Dermis microvascular lymphatic vessel endothelial cell (primary cell): ENCODE measurements at places on chromosomes 3 and 15. TPM values are rescaled to one million over a fixed set of nuclear protein-coding genes. Genes with fewer than 3 reads are reported as not detected.
A peak's percentile ranks its signal among the peaks of the same experiment; 100 is the strongest.

Gene TPRA1
- 23.1 and 30.7 TPM in 2 replicates for total RNA-seq

Gene IL17RD
- 0.26 and 0.38 TPM in 2 replicates for total RNA-seq

Gene EIF3J
- total RNA-seq, result 35.3 and 46.5 TPM in 2 replicates

Gene MORC1
- not detected in 2 replicates for total RNA-seq

Gene CCK
- not detected in 2 replicates for total RNA-seq

- peak; percentile 63 for DNase-seq
Measured at GRCh38 chr15:72285927-72286516, 13.7 kb upstream of the PARP6 start.

GRCh38 chr3:12708584-12709192, 44.8 kb upstream of the RAF1 start:
- no peak for DNase-seq

GRCh38 chr3:151501171-151501922, 40.5 kb upstream of the IGSF10 start:
- no peak for DNase-seq

DNA sequence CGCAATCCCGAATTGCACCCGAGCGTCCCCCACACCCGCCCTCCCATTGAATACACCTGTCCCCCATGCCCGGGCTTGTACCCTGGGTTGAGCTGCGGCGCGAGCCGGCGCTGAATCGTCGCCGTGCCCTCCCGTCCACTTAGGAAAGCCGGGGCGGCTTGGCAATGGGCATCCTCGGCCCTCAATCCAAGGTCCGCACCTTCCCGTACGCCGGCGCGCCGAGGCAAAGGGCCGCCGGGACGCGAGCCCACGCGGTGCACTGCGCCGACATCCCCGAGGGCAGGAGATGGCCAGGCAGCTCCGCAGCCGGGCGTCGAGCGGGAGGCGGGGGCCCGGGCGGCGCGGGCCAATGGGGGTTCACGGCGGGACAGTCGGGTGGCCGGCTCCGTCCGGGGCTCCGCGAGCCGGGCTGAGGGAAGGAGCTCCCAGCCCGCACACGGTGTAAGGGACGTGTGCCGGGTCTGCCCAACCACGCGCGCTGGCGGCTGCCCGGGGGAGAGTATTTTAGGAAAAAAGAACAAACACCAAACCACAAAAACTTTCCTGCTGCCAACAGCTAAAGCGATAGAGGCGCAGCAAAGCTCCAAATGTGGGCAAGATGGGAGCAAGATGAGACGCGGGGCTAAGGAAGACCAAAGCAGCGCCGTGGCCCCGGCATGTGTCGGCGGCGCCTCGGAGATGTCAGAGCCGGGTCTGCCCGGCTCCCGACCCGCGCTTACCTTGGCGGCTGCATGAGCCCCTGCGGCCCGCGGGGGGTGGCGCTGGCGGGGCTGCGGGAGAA, 621 bp downstream of the RGMA start:
- DNase-seq, result no peak

DNA sequence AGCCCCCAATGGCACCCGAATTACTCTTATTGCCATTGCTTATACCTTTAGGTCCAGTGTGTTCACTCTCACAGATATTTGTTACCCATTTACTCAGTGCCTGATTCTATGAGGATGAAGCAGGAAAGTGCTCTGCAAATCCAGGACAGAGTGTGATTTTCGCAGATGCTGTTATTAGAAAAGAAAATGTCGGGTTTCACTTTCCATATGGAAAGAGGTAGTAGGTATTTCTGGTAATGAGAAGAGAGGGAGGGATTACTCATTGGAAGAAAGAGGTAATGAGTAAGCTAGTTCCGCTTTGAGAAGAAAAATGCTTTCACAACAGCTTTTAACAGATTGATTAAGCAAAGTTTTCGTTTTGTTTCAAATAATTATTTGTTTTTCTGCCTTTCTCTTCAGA, 336.3 kb upstream of the CFAP20DC start:
- DNase-seq, result no peak

GRCh38 chr3:184022323-184022722, 4.6 kb upstream of the ABCC5 start:
- DNase-seq, result peak; percentile 34

DNA sequence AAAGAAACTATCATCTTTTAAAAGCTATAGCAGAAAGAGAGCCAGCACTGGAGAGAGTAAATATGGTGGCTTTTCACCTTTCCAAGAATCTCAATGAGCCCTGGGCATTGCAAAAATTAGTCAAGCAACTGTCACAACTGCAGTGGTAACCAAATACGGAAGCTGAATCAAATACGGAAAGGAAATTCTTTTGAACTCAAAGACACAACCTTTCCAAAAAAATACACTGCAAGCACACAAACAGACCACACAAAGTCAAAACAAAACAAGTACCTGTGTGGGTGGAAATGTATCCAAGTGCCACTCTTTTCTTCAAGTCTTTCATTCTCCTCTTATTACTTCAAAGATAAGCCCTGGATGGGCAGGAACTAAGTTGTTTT, 17.6 kb downstream of the VGLL4 start:
- DNase-seq, result no peak
